ENCODE measurements at places on chromosomes 2 and 18.

- no peak for DNase-seq
Measured at GRCh38 chr2:42843131-42843530, 50.7 kb upstream of the HAAO start.

GRCh38 chr2:19719540-19719939, 182.2 kb downstream of the TTC32 start:
- no peak for DNase-seq

GRCh38 chr2:10276481-10277292, 26.0 kb upstream of the HPCAL1 start:
- DNase-seq, result no peak

GRCh38 chr2:159921752-159922404, 123.9 kb upstream of the CD302 start:
- DNase-seq, result no peak

GRCh38 chr2:17610521-17610920, 70.0 kb downstream of the VSNL1 start:
- no peak for DNase-seq

GRCh38 chr18:25353080-25353479, 1.1 kb upstream of the ZNF521 start:
- DNase-seq, result no peak

GRCh38 chr2:129009555-129010146, 691.0 kb upstream of the HS6ST1 start:
- DNase-seq, result no peak

DNA sequence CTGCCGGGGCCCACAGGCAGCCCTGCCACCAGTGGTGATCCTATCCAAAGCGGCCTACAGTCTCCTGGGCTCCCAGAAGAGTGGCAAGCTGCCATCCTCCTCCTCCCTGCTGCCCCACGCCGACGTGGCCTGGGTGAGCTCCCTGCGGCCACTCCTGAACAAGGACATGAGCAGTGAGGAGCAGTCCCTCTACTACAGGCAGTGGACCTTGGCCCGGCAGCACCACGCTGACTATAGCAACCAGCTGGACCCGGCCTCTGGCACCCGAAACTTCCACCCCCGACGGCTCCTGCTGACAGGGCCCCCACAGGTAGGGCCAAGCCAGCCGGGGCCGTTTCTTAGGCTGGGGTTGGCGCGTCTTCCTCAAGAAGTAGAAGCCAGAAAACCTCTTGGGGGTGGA, 100.5 kb downstream of the ESCO1 start:
- DNase-seq, result no peak

GRCh38 chr18:51082571-51083267, 52.7 kb downstream of the SMAD4 start:
- DNase-seq, result no peak

GRCh38 chr18:77038182-77038858, 94.3 kb downstream of the MBP start:
- DNase-seq, result no peak

DNA sequence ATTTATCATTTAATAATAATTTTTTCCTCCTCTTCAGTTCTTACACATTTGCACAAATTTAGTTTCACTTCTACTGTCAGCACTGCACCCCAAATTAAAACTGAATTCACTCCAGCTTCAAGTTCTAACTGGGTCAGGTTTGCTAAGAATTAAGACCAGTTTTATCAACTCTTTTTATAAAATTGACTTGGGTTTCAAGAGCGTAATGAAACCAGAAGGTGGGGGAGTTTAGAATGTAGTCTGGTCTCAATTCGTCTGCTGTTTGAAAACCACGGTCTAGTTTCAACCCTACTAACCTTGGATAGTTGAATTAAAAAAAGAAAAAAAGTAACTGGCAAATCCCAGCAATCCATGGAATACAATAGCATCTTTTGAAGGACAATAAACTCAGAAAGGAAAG, 14.3 kb upstream of the CTLA4 start:
- DNase-seq, result no peak

- no peak for DNase-seq
Measured at GRCh38 chr2:105802587-105802986, 57.9 kb downstream of the NCK2 start.

GRCh38 chr2:132623096-132623839, 46.7 kb downstream of the LYPD1 start:
- no peak for DNase-seq

DNA sequence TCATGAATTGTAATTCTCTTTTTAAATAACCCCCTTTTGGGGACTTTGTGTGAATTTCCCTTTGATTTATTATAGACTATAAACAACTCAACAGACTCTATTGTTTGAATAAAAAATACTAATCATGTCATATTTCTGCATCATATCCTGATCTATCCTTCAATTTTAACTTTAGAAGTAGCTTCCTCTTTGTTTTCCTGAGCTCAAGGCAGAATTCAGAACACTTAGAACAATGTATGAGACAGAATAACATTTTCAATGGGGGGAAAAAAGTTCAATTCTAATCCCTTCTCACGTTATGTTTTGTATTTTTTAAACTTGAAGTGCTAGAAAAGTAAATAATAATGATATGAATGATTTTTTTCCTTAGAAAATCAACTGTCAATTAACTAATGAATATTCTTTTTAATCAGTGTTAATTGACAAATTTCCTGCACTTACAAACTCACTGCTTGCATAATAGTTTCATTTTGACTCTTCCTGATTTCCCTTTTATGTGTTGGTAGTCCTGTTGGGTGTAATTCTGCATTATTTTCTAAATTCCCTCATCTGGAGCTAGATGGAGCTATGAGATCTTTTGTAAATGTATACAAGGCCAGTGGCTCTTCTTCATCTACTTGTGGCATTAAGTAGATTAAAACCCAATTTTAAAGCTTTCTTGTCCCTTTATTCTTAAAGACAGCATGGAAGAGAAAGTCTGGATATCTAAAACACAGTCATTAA, 326.1 kb downstream of the PARD3B start:
- no peak for DNase-seq

DNA sequence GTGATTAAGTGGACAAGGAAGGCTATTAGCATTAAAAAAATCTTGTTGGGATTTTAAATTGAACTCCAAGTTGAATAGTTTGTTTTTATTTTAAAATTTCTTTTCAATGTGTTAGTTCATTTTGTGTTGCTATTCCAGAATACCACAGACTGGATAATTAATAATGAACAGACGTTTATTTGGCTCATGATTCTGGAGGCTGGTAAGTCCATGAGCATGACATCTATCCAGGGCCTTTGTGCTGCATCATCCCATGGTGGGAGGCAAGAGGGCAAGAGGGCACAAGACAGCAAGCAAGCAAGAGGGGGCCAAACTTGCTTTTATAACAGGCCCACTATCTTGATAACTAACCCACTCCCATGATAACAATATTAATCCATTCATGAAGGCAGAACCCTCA, 22.5 kb downstream of the CCDC85A start:
- DNase-seq, result no peak

- DNase-seq, result no peak
Measured at GRCh38 chr18:12658426-12659138, 675 bp upstream of the SPIRE1 start.

DNA sequence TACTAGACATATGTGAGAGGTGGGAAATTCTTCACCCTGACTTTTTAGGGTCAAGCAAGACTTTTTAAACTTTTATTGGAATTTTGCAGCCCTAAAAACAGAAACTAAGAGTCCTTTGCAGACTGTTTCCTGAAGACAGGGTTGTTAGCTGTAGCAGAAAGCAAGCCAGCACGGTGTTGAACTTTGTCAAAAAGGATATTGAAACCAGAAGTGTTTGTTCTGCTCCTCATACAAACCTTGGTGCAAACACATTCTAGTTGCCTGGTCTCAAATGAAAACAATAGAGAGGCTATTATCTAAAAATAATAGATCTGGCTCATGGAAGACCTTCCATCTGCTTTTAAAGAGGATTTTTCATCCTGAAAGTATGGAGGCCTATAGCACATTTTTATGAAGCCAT, 65.8 kb upstream of the IGFBP5 start:
- no peak for DNase-seq

- no peak for DNase-seq
Measured at GRCh38 chr18:68940754-68941153, 142.9 kb downstream of the CCDC102B start.

- no peak for DNase-seq
Measured at GRCh38 chr2:120999377-121000097, 263.9 kb downstream of the GLI2 start.

Measured in DMS 273 treated with DMSO at 0.1 percent for 48 hours (cell line).